Choroid plexus epithelial cell (primary cell): ENCODE measurements at places on chromosomes 5 and 9.

GRCh38 chr5:96856371-96856770 is 19.9 kb upstream of the ERAP2 start:
- DNase-seq: peak; percentile 69

DNA sequence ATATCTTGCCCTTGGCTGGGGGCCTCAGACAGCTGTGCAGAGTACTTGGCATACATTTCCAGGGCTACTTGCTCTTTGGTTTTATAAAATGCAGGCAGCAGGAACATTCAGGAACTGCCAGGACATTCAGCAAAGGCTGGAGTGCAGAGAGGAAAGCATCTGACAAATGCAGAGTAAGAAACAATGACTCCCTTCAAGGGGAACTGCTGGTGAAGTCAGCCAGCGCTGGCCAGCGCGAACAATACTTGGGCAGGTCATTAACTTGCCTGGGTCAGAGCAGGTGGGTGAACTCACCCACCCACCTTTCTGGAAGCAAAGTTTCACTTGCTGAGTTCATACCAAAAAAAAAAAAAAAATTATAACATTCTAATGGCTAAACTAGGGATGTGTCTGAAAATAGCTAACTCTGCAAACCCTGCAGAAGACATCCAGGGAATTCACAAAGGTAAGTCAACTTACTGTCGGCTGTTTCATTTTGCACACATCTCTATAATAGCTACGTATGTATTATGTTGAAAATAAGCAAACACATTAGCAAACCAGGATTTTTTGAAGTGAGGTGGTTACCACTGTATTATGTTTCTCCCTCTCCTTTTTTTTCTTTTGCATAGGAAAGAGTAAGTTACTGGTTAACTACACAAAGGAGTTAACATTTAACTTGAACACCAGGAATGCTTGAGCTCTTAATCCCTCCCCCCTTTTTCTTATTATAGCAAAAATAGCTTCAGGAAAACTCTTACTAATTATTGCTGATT is 152.2 kb downstream of the GLIS3 start:
- no peak for DNase-seq

DNA sequence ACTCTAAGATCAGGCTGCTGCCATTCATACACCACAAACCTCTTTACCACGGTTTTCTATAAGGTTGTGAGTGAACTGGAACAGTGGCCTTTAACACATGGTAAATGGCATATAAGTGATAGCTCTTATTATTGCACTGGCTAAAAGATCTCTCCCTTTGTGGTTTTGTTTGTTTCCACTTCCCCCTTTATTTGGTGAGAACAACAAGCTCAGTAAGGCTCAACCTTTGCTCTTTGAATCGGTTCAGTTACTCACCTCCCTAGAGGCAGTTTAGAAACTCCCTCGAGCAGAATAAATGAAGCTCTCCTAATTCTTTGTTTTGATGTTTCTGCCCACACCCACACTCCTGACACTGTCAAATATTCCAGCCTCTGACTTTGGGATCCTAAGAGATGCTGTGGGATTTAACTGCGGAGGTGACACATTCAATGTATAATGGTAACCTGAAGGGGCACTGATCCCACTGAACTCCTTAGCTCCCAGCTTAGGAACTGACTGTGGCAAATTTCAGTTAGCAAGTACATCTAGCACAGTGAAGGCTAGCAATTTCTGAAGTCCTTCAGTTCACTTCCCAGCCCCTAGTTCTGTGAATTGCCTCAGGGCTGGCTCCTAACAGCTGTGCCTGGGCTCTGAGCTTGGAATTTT is 22.5 kb upstream of the RAD23B start:
- DNase-seq: no peak

- DNase-seq: no peak
These were observed 32.1 kb upstream of the EGFL7 start for GRCh38 chr9:136630662-136630992.

DNA sequence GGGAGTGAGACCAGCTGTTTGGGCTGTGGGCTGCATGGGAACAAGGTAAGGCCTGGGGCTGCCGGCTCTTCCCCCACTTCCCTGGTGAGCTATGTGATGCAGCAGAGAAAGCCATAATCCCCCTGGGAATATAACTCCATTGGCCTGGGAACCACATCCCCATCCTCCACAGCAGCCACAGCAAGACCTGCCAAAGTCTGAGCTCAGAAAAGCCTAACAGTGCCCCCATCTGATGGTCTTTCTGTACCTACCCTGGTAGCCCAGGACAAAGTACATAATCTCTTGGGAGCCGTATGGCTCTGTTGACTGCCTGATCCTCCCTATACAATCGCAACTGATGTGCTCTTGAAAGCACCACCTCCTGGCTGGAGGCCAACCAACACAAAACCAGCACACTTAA is 432.6 kb downstream of the CDH18 start:
- DNase-seq: no peak

GRCh38 chr9:132586830-132587591 is 4.6 kb downstream of the BARHL1 start:
- DNase-seq: no peak

DNA sequence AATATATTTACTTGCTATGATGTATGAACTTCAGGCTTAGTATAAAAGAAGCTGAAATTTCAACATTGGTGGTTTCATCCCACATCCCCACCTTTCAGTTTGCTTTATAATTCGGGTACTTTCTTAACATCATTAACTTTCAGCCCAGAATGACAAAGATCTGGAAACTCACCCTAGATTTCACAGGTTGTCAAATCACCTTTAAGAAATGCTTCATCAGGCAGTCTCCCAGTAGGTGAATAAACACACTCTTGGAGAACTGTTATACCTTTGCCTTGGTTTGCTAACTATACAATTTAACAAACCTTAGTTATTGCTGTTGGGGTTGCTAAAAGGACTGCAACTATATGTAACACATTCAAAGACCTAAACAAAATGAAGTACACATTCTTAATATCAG is 54.4 kb downstream of the MLANA start:
- no peak for DNase-seq

DNA sequence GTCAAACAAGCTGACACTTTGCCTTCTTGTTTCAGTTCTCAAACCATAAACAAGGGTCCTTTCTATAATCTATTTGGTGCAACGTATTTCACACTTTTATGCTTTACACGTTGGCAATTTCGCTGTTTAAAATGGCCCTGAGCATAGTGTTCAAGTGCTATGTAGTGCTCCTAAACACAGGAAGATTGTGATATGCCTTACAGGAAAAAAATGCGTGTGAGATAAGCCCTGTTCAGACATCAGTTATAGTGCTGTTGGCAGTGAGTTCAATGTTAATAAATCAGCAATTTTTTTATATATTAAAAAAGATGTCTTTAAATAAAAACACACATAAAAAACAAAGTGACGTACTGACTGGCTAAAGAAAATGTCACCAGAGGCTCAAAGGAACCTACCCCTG is 23.9 kb downstream of the CLINT1 start:
- no peak for DNase-seq

GRCh38 chr9:18905028-18905882 is 127.8 kb downstream of the SAXO1 start:
- DNase-seq: peak; percentile 84

- DNase-seq: no peak
These were observed 106.6 kb upstream of the POC5 start for GRCh38 chr5:75823811-75824210.

- no peak for DNase-seq
These were observed 96.5 kb upstream of the RPS23 start for GRCh38 chr5:82374637-82375036.

DNA sequence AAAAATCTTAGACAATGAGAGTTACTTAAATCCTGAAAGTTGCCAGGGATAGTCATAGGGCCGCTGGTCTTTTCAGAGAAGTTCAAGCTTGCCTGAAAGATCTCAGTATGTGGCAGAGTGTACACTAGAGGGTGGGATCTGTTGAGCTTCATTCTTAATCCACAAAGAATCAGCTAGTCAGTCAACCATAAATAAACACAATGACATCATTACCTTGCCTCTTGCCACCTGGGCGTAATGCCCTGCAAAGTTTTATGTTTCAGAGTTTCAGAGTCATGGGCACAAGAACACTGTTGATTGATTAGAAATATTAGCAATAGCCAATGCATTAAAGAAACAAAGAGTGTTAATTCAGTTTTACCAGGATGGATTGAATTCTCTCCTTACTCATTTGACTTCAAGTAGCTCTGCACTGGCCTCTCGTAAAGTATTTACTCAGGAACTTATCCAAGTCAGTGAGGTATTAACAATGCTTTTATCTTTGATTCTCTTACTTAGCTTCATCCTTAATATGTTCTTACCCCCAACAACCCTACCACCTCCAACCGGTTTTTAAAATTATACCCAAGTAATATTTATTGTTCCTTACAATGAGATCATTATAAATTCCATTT is 14.3 kb upstream of the ANXA1 start:
- DNase-seq: peak; percentile 52

GRCh38 chr5:159802661-159803060 is 113.6 kb upstream of the ADRA1B start:
- DNase-seq: no peak

DNA sequence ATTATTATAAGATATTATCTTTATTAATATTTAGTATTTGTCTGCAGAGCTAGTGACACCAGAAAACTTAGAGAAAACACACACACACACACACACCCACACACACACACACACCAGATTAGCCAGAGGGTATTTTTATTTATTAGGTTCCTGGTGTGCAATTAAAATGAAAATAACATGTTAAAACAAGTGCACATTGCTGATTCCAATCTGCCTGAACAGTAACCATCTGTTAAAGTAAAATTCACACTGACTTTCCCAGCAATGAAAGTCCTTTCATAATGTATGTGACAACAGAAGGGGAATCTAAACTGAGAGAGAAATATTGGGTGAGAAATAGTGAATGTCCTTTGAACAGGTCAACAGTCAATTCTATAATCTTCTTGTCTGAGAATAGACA is 2323.5 kb upstream of the ACO1 start:
- no peak for DNase-seq

DNA sequence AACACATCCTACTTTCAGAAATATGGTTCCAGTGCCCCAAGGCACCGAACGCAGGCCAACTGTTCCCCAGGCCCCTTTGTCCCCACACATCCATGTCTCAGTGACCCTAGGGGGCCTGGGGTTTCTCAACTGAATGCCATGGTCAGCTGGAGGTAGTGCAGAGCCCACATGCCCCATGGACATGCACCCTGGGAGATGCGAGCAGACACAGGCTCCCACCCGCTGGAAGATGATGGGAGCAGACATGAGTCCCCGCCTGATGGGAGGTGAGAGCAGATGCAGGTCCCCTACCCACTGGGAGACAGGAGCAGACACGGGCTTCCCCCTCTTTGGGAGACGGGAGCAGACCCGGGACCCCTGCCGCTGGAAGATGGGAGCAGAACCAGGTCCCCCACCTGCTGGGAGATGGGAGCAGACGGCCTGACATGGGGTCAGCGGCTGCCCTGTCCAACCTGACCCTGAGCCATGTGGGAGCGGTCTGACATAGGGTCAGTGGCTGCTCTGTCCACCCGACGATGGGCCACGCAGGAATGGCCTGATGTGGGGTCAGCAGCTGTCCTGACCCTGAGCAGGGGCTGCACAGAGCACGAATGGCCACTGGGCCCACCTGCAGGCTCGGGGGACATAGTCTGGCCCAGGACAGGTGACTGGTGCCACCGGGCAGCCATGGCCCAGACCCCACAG is 18.4 kb downstream of the ZDHHC11B start:
- DNase-seq: no peak

GRCh38 chr5:132476876-132477781 is 13.4 kb downstream of the IRF1 start:
- DNase-seq: no peak
